Mesenteric fat pad (tissue), 1 donor: ENCODE measurements at places on chromosomes 1 and 21. TPM values are rescaled to one million over a fixed set of nuclear protein-coding genes. Genes with fewer than 3 reads are reported as not detected.

GRCh38 chr1:163036671-163037070 is 32.5 kb upstream of the RGS4 start:
- no peak for DNase-seq

- DNase-seq = no peak
These were observed 143.3 kb downstream of the PLXNA2 start for GRCh38 chr1:208100906-208101305.

DNA sequence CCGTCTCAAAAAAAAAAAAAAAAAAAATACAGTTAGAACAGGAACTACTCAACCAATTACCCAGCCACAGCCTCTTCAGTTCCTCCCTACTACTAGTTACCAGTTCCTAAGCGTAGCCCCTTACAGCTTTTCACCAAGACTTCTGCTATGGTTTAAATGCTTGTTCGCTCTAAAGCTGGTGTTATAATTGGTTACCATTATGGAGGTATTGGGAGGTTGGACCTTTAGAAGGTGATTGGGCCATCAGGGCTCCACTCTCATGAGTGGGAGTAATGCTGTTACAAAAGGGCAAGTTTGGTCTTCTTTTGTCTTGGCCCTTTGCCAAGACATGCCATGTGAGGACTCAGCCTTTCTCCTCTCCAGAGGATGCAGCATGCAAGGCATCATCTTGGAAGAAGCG is 3.0 kb upstream of the SMPDL3B start:
- DNase-seq = no peak

- no peak for DNase-seq
These were observed 81.5 kb upstream of the LRIF1 start for GRCh38 chr1:111045033-111045722.

DNA sequence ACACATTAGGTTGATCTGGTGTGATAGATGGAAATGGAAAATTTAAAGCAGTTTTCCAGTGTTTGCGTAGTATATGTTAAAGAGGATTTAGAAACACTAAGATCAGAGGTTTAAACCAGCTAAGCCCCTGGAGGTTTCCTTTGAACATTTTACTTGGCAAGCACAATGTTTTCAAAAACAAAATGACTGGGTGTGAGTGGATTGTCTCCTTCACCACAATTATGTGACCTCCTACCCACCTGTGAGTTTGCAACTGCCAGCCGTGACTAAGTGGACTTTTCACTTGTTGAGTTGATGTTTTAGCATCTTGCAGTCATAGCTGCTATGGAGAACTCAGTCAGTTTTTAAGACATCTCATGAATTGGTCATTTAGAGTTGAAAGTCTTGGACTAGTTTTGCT is 4.7 kb downstream of the CCDC190 start:
- DNase-seq = no peak

- no peak for DNase-seq
These were observed 97.9 kb upstream of the RAB3GAP2 start for GRCh38 chr1:220370041-220370700.

DNA sequence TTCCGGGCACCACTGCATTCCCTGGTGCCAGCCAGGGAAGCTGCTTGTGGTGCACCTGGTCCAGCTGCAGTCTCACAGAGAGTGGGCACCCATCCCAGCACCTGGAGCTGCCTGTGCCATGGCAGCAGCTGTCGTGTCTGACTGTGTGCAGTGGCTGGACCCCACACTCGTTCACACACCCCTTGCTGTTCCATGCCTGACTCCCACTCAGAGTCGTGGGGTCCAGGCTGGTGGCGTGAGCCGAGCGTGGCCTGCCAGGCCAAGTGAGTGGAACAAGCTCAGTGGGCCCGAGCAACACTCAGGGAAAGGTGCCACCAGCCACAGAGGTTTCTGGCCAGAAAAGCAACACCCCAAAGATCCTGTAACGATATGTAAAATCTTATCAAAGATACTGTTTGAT is 97.2 kb upstream of the KCNK1 start:
- DNase-seq = no peak

DNA sequence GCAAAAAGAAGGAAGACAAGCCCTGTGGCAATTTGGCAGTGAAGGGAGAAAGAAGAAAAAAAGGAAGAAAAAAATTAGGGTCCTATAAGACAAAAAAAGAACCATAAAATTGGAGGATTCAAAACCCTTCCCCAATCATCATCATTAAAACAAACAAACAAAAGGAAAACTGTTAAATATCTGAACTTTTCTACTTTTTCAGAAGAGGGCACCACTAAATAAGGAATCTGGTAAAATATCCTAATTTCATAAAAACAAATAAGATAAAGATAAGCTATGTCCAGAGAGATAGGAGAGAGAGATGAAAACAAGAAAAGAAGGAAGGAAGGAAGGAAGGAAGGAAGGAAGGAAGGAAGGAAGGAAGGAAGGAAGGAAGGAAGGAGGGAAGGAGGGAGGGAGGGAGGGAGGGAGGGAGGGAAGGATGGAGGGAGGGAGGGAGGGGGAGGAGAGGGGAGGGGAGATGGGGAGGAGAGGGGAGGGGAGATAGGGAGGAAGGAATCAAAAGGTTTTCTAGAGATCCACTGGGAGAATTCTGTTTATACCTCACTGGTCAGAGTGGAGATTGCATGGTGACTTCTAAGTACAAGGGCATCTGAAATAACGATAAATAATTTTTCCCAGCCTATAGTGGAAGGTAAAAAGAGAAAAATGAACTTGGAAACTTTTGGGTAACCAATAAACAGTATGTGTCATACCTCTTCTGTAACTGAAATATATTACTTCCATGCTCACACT is 10.4 kb upstream of the FMO2 start:
- no peak for DNase-seq

- DNase-seq = no peak
These were observed 33.4 kb downstream of the CD247 start for GRCh38 chr1:167484726-167485502.

DNA sequence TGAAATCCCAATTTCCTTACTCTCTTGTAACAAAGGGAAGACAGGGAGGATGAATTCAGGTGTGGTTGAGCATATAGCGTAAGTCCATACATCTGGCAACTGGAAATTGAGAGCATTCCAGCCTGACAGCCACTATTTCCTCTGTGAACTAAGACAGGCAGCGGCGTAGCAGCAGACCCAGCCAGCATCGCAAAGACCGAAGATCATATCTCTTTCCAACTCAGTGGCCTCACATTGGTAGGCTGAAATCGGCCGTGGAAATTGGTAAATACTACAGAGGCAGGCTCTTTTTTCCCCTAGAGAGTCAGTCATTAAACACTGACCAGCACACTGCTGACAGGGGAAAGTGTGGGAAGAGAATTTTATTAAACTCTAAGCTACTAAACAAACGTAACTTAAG is 43.4 kb downstream of the TARBP1 start:
- DNase-seq = no peak

DNA sequence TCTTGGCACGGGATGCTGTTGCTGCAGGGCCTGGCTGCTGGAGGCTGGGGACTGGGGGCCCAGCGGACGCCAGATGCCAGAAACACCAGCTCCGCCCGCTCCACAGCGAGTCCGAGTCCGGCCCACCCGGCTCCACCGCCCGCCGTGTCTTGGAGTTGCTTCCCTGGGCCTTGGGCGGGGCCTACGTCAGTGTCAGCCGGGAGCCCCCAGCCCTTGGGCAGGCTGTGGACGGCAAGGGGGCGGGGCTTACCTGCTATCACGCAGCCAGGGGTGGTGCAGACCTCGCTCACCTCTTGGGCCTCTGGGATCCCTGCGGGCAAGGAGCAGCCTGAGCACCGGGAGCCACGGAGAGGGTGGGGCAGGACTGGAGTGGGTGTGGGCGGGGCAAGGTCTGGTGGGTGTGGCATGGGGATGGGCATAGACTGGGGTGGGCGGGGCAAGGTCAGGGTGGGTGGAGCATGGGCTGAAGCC is 21.8 kb downstream of the MMEL1 start:
- peak; percentile 83 for DNase-seq

DNA sequence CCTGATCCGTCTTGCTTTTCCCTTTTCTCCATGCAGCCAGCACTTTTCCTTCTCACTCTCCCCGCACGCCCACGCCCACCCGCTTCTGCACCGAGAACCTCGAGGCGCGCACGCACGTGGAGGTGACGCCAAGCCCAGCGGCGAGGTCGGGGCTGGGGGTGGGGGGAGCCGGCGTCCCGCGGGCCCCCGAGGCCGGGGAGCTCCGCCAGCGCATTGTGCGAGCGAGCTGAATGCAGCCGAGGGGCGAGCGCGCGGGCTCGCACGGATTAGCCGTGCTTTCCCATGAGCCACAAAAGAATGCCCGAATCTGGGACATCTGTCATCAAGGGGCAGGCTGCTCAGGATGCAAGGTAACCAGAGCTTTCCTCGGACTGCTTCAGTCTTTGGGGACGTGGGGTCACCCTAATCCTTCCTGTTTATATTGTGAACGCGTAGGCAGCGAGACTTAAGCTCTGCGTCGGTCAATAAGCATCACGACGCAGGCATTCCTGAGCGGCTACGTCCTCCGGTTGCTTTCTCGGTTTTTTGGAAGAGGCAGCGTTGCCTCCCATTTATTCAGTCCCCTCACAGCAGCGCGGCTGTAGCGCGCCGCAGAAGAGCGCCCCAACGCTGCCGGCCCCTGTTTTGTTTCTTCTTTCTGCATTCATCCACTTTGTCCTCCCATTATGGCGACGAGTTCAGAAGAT is 67.3 kb upstream of the AKT3 start:
- DNase-seq = no peak

- no peak for DNase-seq
These were observed 353.3 kb downstream of the PBX1 start for GRCh38 chr1:164912290-164912689.

DNA sequence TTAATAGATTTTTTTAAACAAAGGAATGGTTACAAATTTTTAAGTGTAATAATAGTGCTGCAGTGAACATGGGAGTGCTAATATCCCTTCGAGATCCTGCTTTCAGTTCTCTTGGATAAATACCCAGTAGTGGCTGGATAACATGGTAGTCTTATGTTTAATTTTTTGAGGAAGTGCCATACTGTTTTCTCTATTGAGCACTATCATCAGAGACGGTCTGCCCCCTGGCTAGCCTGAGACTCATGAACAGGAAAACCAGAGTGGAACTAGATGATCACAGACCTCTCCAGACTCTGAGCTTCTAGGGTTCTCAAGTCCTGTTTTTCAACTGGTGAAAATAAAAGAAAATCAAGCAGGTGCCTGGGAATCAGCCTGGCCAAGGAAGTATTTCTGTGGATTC is 97.3 kb upstream of the MARK1 start:
- DNase-seq = no peak

GRCh38 chr21:46357335-46357604 is 33.3 kb downstream of the PCNT start:
- no peak for DNase-seq

DNA sequence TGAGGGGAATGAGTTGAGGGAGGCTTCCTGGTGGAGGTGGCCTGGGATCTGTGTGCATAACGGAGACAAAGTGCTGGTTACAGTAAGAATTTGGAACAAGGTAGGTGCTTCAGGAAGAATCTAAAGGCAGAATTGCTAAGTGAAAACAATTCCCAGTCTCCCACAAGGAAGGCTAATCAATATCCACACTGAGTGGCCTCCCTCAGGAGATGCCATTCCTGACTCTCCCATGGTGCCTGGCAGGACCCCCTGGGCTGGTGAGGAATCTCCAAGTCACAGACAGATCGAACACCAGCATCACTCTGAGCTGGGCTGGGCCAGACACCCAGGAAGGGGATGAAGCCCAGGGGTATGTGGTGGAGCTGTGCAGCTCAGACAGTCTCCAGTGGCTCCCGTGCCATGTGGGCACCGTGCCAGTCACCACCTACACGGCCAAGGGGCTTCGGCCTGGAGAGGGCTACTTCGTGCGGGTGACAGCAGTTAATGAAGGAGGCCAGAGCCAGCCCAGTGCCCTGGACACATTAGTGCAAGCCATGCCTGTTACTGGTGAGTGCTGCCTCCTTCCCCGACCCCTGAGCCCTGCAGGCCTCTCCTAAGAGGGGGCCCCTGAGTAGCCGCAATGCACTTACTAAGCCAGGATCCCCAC is 30.7 kb downstream of the IGFN1 start:
- DNase-seq = peak; percentile 84

GRCh38 chr1:23615423-23615822 is 56.1 kb upstream of the ID3 start:
- DNase-seq = no peak

- no peak for DNase-seq
These were observed 62.0 kb upstream of the USP25 start for GRCh38 chr21:15667819-15668218.

DNA sequence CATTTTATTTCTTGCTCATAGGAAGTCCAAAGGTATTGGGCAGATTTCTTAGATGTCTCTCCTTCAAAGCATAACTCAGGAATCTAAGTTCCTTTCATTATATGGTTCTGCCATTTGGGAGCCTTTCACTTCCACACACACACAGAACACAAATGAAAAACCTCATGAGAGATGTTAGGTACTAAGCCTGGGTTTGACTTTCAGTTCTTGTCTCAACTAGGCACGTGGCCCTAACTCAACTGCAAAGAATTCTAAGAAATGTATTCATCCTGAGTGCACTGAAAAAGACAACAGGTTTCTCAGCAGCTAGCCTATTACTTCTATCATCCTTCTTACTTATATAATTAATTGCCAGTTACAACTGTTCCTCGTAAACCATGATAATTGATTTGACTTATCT is 190.0 kb upstream of the SAMSN1 start:
- DNase-seq = no peak

DNA sequence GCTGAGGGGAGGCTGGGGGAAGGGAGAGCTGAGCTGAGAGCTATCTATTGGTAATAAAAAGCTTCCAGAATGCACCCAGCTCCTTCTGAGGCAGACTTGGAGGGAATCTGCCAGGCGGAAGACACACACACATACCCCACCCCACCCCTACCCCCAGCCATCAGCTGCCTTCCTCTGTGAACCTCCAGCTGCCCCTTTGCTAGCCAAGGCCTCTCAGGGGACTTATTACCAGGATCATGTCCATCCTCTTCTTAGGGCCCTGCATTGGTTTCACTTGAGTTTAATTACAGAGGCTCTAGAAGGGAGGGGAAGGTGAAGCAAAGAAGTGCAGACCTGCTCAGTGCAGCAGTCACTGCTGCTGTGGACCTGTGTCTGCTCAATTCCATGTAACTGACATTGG is 156.4 kb downstream of the OMA1 start:
- DNase-seq = no peak

DNA sequence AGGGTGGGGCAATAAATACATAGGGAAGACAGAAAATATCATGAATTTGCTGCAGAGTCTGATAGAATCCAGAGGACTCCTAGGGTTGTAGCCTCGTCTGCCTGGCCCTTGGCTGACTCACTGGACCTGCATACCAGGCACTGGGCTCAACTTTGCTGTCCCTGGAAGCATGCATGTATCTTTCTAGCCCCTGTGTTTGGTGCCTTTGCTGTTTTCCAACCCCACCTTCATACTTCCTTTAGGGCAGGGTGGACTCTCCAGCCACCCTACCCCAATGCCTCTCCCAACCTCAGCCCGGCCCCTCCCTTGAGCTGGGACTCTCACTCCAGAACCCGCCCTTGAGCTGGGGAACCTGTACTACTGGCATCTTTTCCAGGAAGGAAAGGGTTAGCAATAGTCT is 1.2 kb downstream of the RAB25 start:
- no peak for DNase-seq

GRCh38 chr1:180165096-180165495 is 10.4 kb downstream of the QSOX1 start:
- DNase-seq = no peak

The CSF3R gene
- total RNA-seq = 82.0 TPM

The DDX59 gene
- total RNA-seq = 17.1 TPM

The TSPAN2 gene
- 4.3 TPM for total RNA-seq

The TSHB gene
- not detected for total RNA-seq

The HMGB4 gene
- total RNA-seq = not detected

The TLCD4 gene
- 15.9 TPM for total RNA-seq
